Activated CD4-positive, alpha-beta T cell treated with anti-CD3 and anti-CD28 coated beads, Interleukin-2, amount 10 ng/mL, durations not matched to agents 24 days and 14 days (primary cell): ENCODE measurements at places on chromosomes 12 and 14. TPM values are rescaled to one million over a fixed set of nuclear protein-coding genes. Genes with fewer than 3 reads are reported as not detected.

GRCh38 chr14:87149583-87150354 is 843.2 kb downstream of the GALC start:
- no peak overlapping the region for H3K27ac ChIP-seq
- no peak for DNase-seq
- no peak overlapping the region for H3K4me3 ChIP-seq

GRCh38 chr14:23352506-23353432 is at the start of gene SLC22A17:
Gene SLC22A17 (minus strand): TSS chr14:23352887.
- DNase-seq = peak; percentile 83
- H3K27ac ChIP-seq = no peak within 1 kb of the TSS
- no peaks in the 10 kb centered on the region for H3K36me3 ChIP-seq
- peak within 1 kb of the TSS; percentile 78 for H3K4me3 ChIP-seq

- no peaks in the 10 kb centered on the region for H3K36me3 ChIP-seq
- no peaks in the 10 kb centered on the region for H3K27me3 ChIP-seq
- no peak overlapping the region for H3K4me3 ChIP-seq
- H3K27ac ChIP-seq = no peak overlapping the region
Observed at GRCh38 chr14:22986508-22987054, 4.2 kb upstream of the AJUBA start.

DNA sequence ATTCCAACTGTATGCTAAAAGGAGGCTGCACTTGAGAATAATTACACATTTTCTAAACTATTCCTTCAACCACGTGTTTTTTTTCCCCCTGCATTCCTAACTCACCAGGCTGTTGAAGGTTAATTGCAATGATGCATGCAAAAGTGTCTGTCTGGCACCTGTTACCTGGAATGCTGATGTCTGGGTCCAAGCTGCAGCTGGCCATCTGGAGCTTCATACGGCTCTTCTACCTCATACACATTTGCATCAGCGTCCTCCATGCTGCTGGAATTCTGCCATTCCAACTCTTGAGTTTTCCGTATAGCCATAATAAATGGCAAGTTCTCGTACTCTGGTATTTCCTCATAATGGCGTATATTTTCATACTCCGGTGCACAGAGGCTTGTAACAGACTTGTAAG is 8.6 kb downstream of the FGD6 start:
- peaks cover 9% of the 10 kb centered on the region for H3K27me3 ChIP-seq
- DNase-seq = no peak
- no peak overlapping the region for H3K4me3 ChIP-seq
- H3K36me3 ChIP-seq = no peaks in the 10 kb centered on the region
- H3K4me1 ChIP-seq = peaks cover 5% of the 10 kb centered on the region

GRCh38 chr12:125284945-125285685 is 219.9 kb downstream of the AACS start:
- peaks cover 9% of the 10 kb centered on the region for H3K27me3 ChIP-seq
- peaks cover 8% of the 10 kb centered on the region for H3K4me1 ChIP-seq
- no peak for DNase-seq
- H3K4me3 ChIP-seq = no peak overlapping the region

GRCh38 chr14:61690982-61691381 is 4.3 kb upstream of the HIF1A start:
- peak; percentile 60 for DNase-seq
- H3K27me3 ChIP-seq = peaks cover 4% of the 10 kb centered on the region
- peak overlapping the region; percentile 56 for H3K27ac ChIP-seq

PDE3A gene
- not detected in 2 replicates for total RNA-seq

DNA sequence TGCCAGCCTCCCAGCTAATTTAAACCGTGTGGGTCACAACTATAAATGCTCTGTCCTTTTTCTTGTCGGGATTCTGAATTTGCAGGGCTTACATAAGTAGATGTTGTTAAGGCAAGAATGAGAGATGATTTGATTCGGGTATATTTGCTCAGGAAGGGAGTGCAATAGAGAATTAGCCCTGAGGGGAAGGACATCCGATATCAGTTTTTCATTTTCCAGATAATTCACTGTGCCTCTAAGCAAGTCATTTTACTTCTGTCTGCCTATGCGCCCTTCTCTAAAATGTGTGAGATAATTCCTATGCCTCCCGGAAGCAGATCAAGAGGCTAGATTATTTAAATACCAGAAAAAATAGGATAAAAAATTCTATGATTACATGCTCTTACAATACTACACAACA is 300.5 kb downstream of the RMST start:
- no peak overlapping the region for H3K4me3 ChIP-seq
- H3K36me3 ChIP-seq = no peaks in the 10 kb centered on the region
- H3K27ac ChIP-seq = no peak overlapping the region
- H3K4me1 ChIP-seq = no peaks in the 10 kb centered on the region

C12orf50 gene
- total RNA-seq = not detected in 2 replicates

- no peak overlapping the region for H3K27ac ChIP-seq
- H3K4me1 ChIP-seq = peaks cover 42% of the 10 kb centered on the region
- H3K27me3 ChIP-seq = peaks cover 7% of the 10 kb centered on the region
- H3K36me3 ChIP-seq = peaks cover 2% of the 10 kb centered on the region
- DNase-seq = no peak
- H3K4me3 ChIP-seq = no peak overlapping the region
Observed at GRCh38 chr12:116535241-116535640, 23.9 kb upstream of the MAP1LC3B2 start.

GRCh38 chr12:39620659-39621658 is 1.4 kb upstream of the ABCD2 start:
- H3K27me3 ChIP-seq = no peaks in the 10 kb centered on the region
- no peak overlapping the region for H3K4me3 ChIP-seq
- peaks cover 13% of the 10 kb centered on the region for H3K36me3 ChIP-seq
- H3K27ac ChIP-seq = no peak overlapping the region

DNA sequence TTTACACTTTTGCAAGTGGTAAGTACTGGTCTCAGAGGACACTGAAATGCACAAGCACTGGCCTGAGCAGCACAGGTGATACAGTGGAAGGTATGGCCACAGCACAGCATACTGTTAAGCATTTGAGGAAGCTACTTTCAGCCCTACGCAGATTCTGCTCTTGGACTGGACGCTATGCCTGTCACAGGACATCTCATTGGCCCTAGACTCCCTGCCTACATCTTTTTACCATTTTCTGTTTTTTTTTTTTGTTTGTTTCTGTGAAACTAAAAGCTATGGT is 144.2 kb upstream of the ABCD2 start:
- H3K4me3 ChIP-seq = no peak overlapping the region
- no peaks in the 10 kb centered on the region for H3K36me3 ChIP-seq
- H3K27me3 ChIP-seq = no peaks in the 10 kb centered on the region
- no peak for DNase-seq

DNA sequence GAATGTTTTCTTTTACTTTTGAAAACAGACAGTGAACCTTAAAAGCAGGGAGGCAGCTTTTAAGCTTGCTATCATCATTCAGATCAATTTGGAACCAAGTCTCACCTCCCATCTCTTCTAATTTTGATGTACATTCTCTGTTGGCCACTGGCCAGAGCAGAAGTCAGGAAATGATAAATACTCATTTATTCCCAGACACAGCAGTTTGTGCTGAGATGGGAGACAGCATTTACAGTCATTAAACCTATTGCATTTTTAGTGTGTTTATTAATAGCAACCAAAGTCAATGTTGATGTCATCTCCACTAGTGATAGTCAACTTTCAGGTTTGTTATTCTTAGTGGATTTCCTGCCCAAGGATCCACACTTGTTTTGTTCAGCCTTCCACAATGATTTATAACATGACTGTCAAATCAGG is 320.0 kb upstream of the ATP2B1 start:
- H3K27ac ChIP-seq = no peak overlapping the region
- no peaks in the 10 kb centered on the region for H3K36me3 ChIP-seq
- DNase-seq = no peak
- H3K27me3 ChIP-seq = no peaks in the 10 kb centered on the region
- no peak overlapping the region for H3K4me3 ChIP-seq
- H3K4me1 ChIP-seq = no peaks in the 10 kb centered on the region

BLOC1S1 gene
- 62.7 and 64.8 TPM in 2 replicates for total RNA-seq

AICDA gene
- total RNA-seq = not detected in 2 replicates

OR4N2 gene
- not detected in 2 replicates for total RNA-seq

MMAB gene
- 44.3 and 45.8 TPM in 2 replicates for total RNA-seq

- H3K27ac ChIP-seq = peak overlapping the region; percentile 96
- H3K36me3 ChIP-seq = peaks cover 20% of the 10 kb centered on the region
- peak; percentile 70 for DNase-seq
- peaks cover 63% of the 10 kb centered on the region for H3K4me1 ChIP-seq
- H3K4me3 ChIP-seq = peak overlapping the region; percentile 99
- no peaks in the 10 kb centered on the region for H3K27me3 ChIP-seq
Observed at GRCh38 chr12:111407377-111408115, 1.8 kb downstream of the SH2B3 start.

DNA sequence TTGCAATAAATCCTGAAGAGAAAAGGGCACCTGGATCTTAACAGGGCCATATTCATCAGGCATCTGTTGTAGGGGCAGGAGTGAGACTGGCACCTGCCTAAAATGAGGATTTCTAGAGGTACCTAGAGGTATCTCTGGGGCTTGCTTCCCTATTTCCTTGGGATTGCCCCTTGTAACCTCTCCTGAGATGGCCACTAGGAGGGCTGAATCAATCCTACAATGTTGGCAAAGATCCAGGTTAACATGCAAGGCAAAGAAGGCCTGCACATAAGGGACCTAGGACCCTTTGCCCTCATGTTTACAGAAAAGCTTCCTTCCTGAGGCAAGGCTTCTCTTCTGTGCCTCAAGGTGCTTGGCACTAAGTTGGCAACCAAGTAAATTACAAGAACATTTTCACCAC is 25.8 kb upstream of the CLEC4E start:
- H3K27me3 ChIP-seq = peaks cover 3% of the 10 kb centered on the region
- H3K27ac ChIP-seq = no peak overlapping the region
- no peaks in the 10 kb centered on the region for H3K4me1 ChIP-seq
- DNase-seq = no peak
- H3K36me3 ChIP-seq = no peaks in the 10 kb centered on the region

DNA sequence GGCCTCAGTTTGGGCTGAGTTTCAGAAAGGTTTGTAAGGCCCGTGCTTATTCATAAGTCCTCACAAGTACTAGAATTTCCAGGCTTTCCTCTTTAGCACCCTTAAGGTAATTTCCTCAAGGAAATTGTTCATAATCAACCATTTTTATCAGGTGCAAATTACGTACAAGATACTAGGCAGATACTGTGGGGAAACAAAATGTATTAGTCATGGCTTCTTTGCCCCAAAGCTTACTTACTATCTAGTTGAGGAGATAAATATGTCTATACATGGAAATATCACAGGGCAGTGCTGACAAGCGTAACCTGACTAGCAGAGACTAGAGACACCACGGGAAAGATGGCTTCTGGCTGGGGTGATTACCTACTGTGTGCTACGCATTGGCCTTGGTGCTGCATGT is 22.5 kb downstream of the MAX start:
- peak overlapping the region; percentile 0 for H3K27ac ChIP-seq
- H3K4me3 ChIP-seq = no peak overlapping the region
- H3K36me3 ChIP-seq = peaks cover 75% of the 10 kb centered on the region
- no peaks in the 10 kb centered on the region for H3K27me3 ChIP-seq
- DNase-seq = no peak

DNA sequence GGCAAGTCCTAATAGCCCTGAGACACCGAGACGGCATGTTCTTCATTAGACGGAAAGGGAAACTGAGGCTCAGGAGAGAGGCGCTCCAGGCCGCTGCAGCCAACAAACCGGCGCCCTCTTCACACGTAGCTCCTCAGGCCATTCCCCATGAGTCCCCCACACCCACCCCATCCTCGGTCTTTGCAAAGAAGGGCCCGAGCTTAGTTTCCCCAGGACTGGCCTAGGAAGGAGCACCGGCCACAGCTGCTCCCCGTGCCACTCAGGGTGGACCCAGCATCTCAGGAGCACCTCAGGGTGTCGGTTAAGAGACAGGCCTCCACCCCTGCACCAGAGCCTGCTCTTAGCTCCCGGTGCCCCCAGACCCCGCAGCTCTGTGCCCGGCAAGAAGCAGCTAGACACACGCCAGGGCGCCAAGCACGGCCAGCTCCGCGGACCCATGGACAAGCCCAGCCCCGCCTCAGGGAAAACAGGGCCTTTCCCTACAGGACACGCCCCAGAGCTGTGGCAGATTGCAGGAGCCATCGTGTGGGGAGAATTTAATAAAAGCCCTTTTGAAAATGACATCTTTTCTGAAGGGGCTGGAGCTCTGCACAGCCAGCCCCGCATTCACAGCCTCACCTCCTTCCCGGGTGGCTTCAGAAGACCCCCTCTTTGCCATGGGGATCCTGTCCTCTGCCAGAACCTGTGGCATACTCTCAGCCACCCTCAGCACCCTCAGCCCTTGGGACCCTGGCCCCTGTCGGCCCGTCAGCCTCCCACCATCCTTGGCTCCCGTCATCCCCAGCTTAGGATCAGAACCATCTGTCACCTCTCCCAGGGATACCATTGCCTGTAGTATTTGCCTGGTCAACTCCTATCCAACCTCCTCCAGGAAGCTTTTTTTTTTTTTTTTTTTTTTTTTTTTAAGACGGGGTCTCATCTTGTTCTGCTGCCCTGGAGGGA is 59.7 kb downstream of the LGMN start:
- no peak for DNase-seq
- peaks cover 7% of the 10 kb centered on the region for H3K4me1 ChIP-seq
- no peak overlapping the region for H3K4me3 ChIP-seq
- H3K27me3 ChIP-seq = no peaks in the 10 kb centered on the region
- H3K36me3 ChIP-seq = peaks cover 11% of the 10 kb centered on the region

- no peak overlapping the region for H3K4me3 ChIP-seq
- no peak for DNase-seq
- no peaks in the 10 kb centered on the region for H3K27me3 ChIP-seq
- H3K4me1 ChIP-seq = peaks cover 7% of the 10 kb centered on the region
- H3K36me3 ChIP-seq = peaks cover 49% of the 10 kb centered on the region
- H3K27ac ChIP-seq = no peak overlapping the region
Observed at GRCh38 chr12:47244835-47245234, 165.1 kb upstream of the AMIGO2 start.

KIAA0586 gene
- 19.8 and 20.9 TPM in 2 replicates for total RNA-seq

DNA sequence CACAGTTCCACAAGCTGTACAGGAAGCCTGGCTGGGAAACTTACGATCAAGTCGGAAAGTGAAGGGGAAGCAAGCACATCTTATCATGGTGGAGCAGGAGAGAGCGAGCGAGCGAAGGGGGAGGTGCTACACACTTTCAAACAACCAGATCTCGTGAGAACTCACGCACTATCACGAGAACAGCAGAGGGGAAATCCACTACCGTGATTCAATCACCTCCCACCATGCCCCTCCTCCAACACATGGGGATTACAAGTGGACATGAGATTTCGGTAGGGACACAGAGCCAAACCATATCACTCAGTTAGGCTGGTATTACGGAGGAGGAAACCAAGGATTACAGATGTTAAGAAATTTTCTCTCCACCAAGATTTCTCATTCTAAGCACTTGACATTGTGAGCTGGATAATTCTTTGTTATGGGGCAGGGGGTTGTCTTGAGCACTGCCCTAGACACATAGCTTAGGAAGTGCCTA is 262.0 kb upstream of the G2E3 start:
- peaks cover 3% of the 10 kb centered on the region for H3K4me1 ChIP-seq
- H3K27ac ChIP-seq = no peak overlapping the region
- H3K4me3 ChIP-seq = no peak overlapping the region
- H3K36me3 ChIP-seq = no peaks in the 10 kb centered on the region

VASH1 gene
- 5.8 and 6.9 TPM in 2 replicates for total RNA-seq

DNA sequence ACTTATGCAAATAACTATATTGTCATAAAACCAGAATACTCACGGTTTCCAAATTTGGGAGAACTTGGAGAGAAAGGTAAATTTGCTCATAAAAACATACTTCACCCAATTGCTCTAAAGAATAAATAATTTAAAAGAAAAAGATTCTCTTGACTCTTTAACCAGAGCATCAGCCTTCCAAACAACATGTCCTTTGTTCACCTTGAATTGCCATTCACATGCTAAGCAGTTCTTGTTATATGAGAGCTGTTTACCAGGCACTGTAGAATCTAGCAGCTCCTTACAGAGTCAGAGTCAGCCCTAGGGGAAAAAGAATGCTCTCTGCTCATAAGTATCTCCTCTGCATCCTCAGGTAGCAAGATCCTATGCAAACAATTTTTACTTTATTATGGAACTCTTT is 10.2 kb downstream of the SLCO1A2 start:
- no peaks in the 10 kb centered on the region for H3K4me1 ChIP-seq
- H3K4me3 ChIP-seq = no peak overlapping the region
- no peaks in the 10 kb centered on the region for H3K27me3 ChIP-seq
- H3K27ac ChIP-seq = no peak overlapping the region
